ENCODE measurements at places on chromosomes 12 and 14.

- DNase-seq, result no peak
Measured at GRCh38 chr12:130587966-130588365, 128.1 kb downstream of the RIMBP2 start.

DNA sequence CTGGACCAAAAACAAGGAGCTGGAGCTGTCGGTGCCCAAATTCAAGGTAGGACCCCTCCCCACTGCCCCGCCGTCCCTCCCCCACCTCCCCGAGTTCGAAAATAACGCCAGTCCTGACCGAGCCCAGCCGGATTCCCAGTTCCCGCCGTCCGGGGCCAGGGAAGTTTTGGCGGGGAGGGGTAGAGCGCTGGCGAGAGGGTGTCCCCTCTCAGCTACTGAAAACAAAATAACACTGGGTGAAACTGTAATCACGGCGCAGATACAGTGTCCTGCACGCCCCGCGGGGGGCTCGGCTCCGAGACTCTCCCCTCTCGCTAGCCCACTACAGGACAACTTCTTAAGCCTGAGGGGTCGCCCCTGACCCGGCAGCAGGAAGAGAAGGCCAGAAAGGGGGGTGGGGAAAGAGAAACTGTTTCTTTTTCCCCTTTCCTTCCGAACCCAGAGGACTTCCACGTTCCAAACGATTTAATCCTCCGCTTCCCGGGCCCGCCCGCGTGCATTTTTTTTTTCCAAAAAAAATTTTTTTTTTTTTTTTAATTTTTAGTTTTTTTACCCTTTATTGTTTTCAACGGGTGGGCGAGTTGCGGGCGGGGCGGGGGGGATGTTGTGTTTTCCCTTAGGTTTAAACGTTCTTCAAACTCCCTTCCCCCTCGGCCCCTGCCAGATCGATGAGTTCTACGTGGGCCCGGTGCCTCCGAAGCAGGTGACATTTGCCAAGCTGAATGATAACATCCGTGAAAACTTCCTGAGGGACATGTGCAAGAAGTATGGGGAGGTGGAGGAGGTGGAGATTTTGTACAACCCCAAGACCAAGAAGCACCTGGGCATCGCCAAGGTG, 1.6 kb downstream of the SETD1B start:
- no peak for DNase-seq

DNA sequence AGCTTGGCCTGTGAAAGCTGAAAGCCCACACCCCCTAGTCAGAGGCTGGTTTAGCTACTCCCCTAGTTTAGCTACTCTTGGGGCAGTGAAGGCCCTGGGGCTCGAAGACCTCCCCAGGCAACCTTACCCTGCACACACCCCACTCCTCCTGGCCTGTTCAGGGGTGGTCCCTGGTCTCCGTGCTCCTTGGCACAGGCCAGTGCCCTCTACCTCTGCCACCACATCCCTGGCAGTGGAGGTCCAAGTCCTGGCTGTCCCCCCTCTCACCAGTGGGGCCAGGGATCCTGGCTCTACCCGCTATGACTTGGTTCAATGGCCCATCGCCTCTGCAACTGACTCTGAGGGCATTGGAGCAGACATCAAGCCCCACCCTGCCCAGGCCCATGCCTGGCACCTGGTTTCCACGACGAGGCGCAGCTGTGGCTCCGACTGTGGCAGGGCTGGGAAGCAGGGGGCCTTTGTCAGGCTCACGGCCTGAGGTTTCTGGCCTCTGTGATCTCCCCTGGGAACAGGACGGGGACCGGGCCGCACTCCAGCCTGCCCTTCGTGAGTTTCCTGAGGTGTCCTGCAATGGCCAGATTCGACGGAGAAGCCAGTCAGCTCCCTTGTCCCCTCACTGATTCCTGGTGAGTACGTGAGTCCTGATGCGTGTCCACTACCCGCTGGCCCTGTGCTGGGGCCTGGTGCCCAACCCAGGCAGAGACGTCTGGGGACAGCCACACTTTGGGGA, 5.7 kb downstream of the TMEM121 start:
- DNase-seq, result no peak

DNA sequence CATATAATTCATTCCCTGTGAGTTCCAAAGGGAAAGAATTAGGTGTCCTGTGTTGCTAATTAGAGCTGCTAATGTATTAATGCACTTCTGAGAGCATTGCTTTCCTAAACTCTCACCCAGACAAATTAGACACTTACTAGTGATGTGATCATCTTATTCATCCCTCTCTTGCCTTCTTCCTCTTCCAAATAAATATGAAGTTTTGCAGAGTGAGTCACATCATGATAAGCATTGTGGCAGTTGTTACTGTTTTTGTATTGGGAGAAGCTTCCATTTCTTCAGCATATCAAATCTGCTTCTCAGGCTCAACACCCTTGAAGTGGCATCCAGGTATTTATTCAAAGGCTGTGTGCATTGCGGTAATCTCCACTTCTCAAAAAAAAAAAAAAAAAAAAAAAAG, 37.3 kb upstream of the E2F7 start:
- DNase-seq, result no peak

GRCh38 chr12:22051114-22051698, 5.2 kb downstream of the CMAS start:
- no peak for DNase-seq

GRCh38 chr14:106562451-106562850, 1036.1 kb downstream of the TMEM121 start:
- no peak for DNase-seq

DNA sequence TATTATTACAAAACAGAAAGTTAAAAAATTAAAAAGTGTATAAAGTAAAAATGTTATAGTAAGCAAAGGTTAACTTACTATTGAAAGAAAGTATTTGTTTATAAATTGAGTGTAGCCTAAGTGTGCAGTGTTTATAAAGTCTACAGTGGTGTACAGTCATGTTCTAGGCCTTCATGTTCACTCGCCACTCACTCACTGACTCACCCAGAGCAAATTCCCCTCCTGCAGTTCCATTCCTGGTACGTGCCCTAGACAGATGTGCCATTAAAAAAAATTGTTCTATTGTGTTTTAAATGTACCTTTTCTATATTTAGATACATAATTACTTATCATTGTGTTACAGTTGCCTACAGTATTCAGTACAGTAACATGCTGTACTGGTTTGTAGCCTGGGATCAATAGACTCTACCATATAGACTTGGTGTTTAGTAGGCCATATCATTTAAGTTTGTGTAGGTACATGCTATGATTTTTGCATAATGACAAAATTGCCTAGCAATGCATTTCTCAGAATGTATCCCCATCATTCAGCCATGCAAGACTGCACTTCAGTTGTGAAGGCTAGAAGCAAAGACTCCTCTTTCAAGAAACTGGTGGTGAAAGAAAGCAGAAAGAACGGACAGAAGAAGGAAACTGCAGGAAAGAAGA, 100.6 kb downstream of the DACT1 start:
- no peak for DNase-seq

DNA sequence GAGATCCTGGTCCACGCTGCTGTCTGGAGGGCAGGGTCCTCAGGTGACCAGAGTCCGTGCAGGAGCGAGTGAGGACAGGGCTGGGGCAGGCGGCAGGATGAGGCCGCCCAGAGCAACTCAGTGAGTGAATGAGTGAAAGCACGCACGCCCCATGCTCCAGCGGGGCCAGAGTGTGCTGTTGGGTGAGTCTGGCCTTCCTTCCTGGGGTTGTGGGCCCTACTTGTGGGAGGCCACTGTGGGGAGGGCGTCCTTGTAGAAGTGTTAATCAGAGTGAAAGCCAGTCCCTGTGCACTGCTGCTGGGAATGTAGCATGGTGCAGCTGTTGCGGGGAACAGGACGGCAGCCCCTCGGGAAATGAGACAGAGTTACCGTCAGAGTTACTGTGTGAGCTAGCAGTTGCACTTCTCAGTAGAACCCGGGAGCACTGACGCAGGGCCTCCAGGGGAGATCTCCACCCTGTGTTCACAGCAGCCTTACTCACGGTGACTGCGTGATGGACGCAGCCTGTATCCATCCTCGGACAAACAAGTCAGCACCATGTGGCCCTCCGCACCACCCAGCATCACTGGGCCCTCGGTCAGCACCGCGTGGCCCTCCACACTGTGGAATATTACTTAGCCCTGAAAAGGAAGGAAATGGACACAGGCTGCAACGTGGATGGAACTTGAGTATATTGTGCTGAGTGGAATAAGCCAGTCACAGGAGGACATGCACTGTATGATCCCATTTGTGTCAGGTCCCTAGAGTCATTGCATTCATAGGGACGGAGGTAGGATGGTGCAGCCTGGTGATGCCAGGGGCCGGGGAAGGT, 22.1 kb downstream of the PACS2 start:
- DNase-seq, result no peak

DNA sequence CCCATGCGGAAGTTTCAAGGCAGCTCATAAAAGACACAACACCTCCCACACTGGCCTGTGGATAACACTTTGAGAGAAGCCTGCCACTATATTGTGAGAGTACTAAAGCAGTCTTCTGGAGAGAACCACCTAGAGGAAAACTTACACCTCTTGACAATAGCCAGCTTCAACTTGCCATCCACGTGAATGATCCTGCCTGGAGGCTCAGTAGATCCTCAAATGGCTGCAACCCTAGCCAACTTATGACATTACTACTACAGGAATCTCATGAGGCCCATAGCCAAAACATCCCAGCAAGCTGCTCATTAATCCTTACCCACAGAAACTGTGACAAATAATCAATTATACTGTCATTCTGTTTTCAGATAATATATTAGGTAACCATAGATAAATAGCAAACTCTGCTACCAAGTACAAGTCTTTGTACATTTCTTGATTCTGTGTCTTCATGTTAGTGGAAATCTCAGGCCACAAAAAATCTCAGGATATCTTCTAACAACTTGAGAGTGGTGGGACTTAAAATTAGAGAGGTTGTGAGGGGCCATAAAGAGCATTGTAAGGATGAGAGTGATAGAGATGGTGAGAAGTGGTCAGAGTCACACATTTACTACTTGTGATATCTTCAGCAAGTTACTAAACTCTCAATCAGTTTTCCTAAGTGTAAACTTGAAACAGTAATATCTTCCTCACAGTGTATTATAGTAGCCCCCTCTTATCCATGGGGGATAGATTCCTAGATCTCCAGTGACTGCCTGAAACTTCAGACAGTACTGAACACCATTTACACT, 368.0 kb downstream of the C12orf50 start:
- no peak for DNase-seq

GRCh38 chr14:103925316-103925715, 2.9 kb upstream of the TDRD9 start:
- DNase-seq, result no peak

- DNase-seq, result no peak
Measured at GRCh38 chr12:20507711-20508110, 139.4 kb downstream of the PDE3A start.
